Pancreas (tissue), 10 donors: ENCODE measurements at places on chromosomes 2 and 18. TPM values are rescaled to one million over a fixed set of nuclear protein-coding genes. Genes with fewer than 3 reads are reported as not detected.

DNA sequence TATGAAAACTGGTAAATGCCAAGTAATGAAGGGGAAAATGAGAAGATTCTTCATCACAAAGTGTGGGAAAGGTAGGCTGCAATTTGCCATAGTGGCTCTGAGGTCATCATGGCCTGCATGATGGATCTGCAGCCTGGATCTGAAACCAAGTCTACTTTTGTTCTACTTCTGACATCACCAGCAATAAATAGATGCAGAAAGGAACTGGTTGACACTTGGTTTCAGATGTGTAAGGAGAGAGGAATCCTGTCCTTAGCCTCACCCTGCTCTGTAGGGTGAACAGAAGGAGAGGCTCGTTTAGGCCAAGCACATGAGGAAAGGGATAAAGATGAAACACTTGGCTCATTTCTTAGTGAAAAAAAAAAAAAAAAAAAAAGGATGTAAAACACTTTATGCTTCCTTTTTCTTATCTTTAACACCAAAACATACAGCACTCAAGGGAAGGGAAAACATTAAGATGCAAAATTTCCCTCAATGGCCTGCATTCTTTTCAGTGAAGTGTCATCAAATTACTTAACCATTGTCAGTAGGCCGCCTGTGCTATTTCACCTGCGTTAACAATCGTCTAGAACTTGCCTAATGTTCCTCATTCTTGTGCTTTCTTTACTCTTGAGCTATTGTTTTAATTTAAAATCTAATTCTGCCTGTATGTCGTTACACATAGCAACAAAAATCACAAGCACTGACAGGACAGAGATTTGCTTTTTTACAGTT is 3.9 kb downstream of the NEB start:
- no peak for DNase-seq

DNA sequence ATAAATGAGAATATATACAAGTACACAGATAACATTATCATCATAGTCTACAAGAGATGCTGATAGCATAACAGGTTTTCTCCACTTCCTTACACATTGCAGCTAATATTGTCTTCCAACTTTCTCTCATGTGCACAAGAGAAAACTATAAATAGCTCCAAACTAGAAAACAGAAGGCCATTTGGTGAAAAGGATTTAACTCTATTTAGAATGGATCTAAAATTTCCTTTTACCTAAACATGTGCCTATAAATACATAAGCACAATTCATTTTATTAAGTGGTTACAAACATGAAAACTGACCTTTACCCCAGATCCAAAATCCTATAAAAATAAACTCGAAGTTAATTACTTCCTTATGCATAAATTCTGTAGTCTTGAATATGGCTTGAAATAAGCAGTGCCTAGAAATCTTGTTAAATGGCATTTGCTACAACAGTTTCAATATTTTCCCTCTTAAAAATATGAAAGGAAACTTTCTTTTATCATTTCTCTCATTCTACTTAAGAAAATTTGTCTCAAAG is 41.6 kb downstream of the SLC25A12 start:
- DNase-seq, result no peak

OTOS gene
- total RNA-seq, result not detected

- no peak for DNase-seq
These were observed 402.7 kb downstream of the LRP1B start for GRCh38 chr2:141728142-141728541.

- no peak for DNase-seq
These were observed 81.3 kb downstream of the SCN3A start for GRCh38 chr2:165122521-165122920.

DNA sequence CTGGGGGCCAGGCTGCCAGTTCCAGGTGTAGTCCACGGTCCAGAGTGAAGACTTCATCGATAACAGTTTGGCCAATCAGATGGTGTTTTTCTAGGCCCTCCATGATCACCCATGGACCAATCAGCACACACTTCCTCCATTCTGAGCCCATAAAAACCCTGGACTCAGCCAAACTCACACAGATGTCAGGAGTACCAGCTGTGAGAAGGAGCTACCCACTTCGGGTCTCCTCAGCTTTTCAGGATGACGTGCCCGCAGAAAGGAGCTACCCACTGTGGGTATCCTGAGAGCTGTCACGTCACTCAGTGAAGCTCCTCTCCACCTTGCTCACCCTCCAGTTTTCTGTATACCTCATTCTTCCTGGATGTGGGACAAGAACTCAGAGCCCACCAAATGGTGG is 210.0 kb upstream of the RASGRP3 start:
- DNase-seq, result no peak

SPDYA gene
- total RNA-seq, result 0.51 TPM

DNA sequence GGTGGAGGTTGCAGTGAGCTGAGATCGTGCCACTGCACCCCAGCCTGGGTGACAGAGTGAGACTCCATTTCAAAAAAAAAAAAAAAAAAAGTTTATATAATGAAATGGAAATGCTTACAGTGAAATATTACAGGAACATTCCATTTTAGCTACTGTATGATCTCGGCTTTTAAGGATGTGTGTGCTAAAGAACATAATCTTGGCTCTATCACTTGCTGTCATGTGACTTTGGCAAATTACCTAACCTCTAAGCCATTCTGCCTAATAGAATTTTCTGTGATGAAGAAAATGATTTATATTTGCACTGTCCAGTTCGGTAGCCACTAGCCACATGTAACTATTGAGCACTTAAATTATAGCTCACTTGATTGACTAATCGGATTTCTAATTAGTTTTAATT is 36.3 kb downstream of the SMAD4 start:
- DNase-seq, result no peak

GPR35 gene
- total RNA-seq, result 0.35 TPM

DNA sequence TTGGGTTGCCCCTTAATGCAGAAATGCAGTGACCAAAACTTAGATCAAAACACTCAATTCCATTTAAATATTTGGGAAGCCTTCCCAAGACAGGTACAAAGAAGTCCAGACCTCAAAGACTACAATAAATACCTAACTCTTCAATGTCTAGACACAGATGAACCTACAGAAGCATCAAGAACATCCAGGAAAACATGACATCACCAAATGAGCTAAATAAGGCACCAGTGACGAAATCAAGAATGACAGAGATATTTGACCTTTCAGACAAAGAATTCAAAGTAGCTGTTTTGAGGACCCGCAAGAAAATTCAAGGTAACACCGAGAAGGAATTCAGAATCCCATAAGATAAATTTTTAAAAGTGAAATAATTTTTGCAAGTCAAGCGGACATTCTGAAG is 140.2 kb downstream of the XIRP2 start:
- DNase-seq, result no peak

TTL gene
- 7.6 TPM for total RNA-seq

DSEL gene
- 3.1 TPM for total RNA-seq

TBR1 gene
- not detected for total RNA-seq

DNA sequence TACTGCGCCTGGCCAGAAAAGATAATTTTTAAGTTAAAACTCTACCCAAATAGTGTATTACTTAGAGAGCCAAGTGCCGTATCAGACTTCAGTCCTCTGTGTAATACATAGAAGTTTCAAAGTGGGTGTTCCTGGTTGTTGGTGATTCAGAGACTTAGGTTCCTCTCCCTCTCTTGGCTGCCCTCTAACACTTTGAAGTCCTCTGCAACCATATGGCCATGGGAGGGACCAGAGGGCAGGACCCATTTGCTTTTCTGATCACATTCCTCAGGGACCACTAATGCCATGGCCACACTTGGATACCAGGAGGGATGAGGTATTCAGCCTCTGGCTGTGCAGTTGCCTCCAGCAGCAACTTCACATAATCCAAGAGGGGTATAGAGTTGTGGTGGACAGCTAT is 131.5 kb downstream of the CAPN13 start:
- DNase-seq, result no peak

- no peak for DNase-seq
These were observed 70.0 kb downstream of the AP1S3 start for GRCh38 chr2:223767341-223767740.

DNA sequence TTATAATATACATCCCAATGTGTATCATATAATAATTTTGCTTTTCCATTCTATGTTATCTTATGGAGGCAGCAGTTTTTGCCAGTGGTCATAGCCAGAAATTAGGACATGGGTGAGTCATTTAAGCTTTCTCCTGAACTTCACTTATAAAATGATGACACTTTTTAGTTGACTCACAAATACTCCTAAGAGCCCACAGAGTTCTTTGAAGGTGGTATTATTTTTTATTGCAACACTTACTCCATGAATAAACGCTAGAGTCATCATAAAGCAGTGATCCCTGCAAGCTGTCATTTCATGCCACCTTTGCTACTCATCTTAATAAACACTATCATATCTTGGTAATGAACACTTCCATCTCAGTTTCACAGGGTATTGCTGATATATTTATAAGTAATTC is 69.9 kb upstream of the MAPRE2 start:
- DNase-seq, result no peak

GRCh38 chr2:64538764-64539433 is 14.8 kb downstream of the AFTPH start:
- DNase-seq, result no peak

GRCh38 chr2:22999951-23000350 is 385.0 kb upstream of the KLHL29 start:
- DNase-seq, result no peak

GALNT14 gene
- 3.8 TPM for total RNA-seq
